ENCODE measurements at places on chromosomes 13 and 19. TPM values are rescaled to one million over a fixed set of nuclear protein-coding genes. Genes with fewer than 3 reads are reported as not detected.

- DNase-seq = no peak
Observed at GRCh38 chr19:7982103-7982502, 23.3 kb downstream of the ELAVL1 start.

GRCh38 chr13:33536601-33537000 lies 251.0 kb upstream of the STARD13 start:
- no peak for DNase-seq

DNA sequence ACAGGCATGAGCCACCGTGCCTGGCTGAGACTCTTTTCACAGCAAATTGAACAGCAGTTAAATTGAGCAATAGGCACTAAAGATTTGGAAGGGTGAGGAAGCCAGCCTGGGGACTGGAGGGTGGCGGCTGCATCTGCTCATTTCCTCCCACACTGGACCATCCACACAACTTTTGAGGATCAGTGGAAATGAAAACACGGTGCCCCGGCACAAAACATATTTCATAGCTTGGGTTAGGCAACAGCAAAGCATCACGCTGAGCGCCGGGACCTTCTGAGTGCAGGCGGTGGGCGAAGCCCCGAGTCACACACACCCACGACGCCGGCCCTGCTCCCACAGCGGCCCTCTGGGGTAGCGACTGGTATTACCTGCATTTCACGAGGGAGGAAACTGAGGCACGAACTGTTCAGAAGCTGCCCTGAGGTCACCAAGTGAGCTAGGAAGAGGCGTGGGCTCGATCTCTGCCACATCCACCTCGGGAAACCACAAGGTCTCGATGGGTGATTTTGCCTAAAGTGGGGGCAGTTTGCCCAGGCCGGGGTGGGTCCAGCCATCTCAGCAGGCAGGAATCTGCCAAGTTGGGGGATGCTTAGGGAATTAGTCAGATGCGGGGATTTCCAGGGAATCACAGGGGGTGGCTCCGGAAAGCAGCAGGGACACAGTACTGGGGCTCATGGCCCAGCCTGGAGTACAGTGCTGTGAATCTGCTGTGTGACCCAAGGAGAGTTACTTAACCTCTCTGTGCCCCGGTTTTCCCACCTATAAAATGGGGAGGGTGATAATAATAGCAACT lies 3.5 kb upstream of the SBNO2 start:
- DNase-seq = peak; percentile 70

DNA sequence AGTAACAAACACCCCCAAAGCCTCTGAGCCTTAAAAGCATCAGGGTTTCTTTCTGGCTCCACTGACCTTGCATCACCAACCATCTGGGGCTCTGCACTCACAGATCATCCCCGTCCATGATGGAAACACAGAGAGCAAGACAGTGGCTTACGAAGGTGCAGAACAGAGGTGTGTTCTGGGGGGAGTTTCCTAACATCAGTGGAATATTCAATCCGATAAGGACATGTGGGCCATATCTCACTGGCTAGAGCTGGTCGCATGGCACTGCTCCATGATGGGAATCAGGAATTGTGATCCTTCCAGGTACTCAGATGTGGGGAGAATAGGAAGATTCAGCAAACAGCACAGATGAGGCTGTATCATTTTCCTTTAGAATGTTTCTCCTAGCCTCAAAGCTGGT lies 457.2 kb downstream of the IRS2 start:
- no peak for DNase-seq

GRCh38 chr13:101979825-101980224 lies 422.0 kb downstream of the FGF14 start:
- no peak for DNase-seq

- no peak for DNase-seq
Observed at GRCh38 chr19:10603084-10603872, 16.2 kb upstream of the AP1M2 start.

DNA sequence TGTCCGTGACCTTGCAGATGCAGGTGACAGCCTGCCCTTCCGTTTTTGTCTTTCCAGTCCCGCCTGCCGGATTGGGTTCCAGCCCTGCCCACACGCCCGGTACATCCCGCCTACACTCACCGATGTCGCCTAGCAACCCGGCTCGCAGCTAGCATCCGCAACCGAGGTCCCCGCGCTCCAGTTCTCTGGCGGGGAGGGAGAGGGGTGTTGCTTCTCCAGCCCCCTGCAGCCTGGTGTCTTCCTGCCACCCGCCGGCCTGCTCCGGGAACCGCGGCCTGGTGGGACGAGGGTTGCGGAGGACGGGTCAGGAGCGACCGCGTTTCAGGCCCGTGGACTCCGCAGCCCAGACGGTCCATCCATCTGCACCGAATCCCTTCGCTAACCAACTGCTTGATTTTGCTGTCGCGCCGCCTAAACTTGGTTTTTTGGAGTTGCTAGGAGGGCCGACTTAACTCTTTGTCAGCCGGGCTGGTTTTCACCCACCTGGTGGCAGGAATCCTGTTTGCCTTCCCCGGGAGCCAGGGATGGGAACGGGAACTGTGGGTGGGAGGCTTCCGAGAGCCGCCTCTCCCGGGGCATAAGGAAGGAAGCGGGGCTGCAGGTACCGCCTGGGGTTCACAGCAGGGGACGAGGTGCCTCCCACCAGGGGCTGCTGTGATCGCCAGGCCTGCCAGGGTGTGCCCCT lies 15.4 kb upstream of the MATK start:
- DNase-seq = no peak

DNA sequence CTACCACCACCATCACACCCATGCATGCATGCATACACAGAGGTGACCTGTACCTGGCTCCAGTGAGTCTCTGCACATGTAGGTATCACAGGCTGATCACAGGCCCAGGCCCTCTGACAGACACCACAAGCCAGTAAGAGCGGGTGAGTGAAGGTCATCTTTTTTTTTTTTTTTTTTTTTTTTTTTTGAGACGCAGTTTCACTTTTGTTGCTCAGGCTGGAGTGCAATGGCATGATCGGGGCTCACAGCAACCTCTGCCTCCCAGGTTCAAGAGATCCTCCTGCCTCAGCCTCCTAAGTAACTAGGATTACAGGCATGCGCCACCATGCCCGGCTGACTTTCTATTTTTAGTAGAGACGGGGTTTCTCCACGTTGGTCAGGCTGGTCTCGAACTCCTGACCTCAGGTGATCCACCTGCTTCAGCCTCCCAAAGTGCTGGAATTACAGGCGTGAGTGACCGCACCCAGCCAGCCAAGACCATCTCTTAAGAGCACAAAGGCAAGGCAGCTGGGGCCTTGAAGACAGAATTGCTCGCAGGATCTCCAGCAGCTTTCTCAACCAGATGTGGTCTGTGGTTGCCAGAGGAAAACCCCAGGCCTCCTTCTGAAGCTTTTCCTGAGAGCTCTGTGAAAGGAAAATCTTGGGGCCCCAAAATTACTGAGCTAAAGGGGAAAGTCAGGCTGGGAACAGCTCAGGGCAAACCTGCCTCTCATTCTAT lies 3.2 kb upstream of the NKG7 start:
- DNase-seq = no peak

The FPR2 gene
- not detected for total RNA-seq

The SERPINE3 gene
- total RNA-seq = not detected

The RFPL4A gene
- total RNA-seq = 0.13 TPM
